GDM1 (cell line): ENCODE measurements at places on chromosomes 2 and 18.

GRCh38 chr18:36593001-36593400, 235.8 kb downstream of the TPGS2 start:
- no peak for DNase-seq

- DNase-seq: no peak
Measured at GRCh38 chr2:54669677-54670484, 53.6 kb upstream of the EML6 start.

GRCh38 chr2:43131051-43131889, 95.1 kb downstream of the ZFP36L2 start:
- DNase-seq: peak; percentile 96

GRCh38 chr2:39800752-39801151, 21.7 kb upstream of the THUMPD2 start:
- no peak for DNase-seq

DNA sequence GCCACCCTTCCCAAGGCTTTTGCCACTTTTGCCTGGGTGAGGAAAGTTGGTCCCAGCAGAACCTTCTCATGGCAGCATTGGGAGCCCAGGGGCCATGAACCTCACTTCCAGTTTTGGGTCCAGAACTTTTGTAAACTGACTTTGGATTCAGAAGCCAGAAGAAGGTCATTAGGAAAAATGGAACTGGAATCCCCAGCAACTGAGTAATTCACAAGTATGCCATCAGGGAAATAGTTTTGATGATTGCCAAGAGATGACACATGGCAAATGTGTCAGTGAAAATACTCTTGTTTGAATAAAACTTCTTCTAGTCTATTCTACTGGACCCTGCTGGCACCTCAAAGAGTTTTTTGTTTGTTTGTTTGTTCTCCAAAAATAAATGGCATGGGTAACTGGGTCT, 203.7 kb downstream of the SETBP1 start:
- DNase-seq: no peak

DNA sequence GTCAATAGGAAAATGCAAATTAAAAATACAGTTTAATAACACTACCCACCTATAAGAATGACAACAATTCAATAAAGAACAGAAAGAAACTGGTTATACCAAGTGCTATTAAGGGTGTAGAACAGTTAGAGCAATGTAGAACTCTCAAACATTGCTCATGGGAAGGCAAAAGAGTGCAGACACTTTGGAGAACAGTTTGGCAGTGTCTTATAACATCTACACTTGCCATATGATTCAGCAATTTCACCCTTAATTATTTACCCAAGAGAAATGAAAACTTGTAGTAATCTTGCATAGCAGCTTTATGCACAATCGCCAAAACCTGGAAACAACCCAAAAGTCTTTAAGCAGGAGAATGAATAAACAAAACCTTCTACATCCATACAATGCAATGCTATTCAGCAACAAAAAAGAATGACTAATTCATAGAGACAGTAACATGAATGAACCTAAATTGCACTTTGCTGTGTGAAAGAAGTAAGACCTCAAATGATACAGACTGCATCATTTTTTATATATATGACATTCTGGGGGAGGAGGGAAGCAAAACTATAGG, 455.2 kb downstream of the THSD7B start:
- DNase-seq: no peak

- no peak for DNase-seq
Measured at GRCh38 chr2:134823431-134823830, 15.0 kb upstream of the ACMSD start.

- no peak for DNase-seq
Measured at GRCh38 chr18:22363867-22364463, 53.8 kb downstream of the CTAGE1 start.

DNA sequence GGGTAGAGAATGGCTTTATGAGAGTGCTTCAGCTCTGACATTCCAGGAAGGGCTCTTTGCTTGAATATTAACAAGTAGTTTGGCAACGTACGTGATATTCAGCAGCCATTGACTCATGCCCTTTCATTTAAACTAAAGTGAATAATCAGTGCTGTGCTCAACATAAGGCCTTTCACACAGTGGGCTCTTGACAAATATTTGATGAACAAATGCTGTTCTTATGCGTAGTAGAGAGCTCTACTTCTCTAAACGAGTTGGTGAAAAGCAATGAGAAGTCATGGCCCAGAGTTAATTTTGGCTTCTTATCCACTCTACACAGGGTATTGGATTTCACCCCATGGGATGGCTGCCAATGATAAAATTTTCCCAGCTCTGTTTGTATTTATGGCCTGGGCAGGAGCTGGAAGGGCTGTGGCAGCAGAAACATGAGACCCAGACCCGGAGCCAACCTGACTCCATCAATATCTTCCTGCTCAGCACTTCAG, 338.9 kb downstream of the CCDC85A start:
- no peak for DNase-seq

- DNase-seq: no peak
Measured at GRCh38 chr2:197799068-197799467, 5.3 kb upstream of the PLCL1 start.

GRCh38 chr2:235889302-235889630, 278.9 kb downstream of the GBX2 start:
- no peak for DNase-seq

GRCh38 chr2:38394041-38394440, 17.0 kb upstream of the ATL2 start:
- DNase-seq: no peak

- DNase-seq: no peak
Measured at GRCh38 chr2:143807192-143807591, 678.0 kb downstream of the ARHGAP15 start.

DNA sequence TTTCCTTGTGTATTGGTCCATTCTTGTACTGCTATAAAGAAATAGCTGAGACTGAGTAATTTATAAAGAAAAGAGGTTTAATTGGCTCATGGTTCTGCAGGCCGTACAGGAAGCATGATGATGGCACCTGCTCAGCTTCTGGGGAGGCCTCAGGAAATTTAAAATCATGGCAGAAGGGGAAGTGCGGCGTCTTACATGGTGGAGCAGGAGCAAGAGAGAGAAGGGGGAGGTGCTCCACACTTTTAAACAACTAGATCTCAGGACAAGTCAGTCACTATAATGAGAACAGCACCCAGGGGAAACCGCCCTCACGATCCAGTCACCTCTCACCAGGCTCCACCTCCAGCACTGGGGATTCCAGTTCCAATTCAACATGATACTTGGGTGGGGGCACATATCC, 54.3 kb downstream of the MSH2 start:
- peak; percentile 6 for DNase-seq

DNA sequence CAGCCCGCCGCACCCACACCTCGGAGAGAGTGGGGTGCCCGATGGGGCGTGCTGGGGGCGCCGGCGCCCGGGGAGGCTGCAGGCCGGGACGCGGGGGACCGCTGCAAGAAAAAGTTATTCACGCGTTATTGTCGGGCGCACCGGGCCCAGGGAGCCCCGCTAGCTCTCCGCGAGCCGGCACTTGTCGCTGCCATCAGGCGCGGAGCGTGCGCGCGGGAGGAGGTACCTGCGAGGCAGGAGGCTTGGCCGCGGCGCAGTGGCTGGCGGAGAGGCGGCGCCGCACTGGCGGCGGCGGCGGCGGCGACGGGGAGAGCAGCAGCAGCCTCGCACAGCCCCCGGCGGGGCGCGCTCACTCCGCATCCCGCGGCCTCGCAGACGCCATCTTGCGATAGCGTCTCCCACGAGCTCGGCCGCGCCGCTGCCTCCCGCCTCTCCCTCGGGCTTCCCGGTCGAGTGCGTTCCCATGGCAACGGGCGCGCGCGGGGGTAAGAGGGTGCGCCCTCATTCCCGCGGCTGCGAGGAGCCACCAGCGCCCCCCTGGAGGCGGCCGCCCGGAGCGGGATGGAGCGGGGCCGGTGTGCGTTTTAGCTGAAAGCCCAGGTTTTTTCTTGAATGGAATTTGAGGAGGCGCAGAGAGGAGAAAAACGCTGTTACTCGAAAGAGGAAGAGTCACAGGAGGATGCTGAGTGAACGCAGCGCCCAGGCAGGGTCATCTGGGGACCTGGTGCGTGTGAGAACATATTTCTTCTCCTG, at the start of gene CHN1:
TSS of gene CHN1 (minus strand) at position 402 of the 753 bp plus-strand sequence. CDS start 469 bp downstream, outside the sequence.
- DNase-seq: no peak

DNA sequence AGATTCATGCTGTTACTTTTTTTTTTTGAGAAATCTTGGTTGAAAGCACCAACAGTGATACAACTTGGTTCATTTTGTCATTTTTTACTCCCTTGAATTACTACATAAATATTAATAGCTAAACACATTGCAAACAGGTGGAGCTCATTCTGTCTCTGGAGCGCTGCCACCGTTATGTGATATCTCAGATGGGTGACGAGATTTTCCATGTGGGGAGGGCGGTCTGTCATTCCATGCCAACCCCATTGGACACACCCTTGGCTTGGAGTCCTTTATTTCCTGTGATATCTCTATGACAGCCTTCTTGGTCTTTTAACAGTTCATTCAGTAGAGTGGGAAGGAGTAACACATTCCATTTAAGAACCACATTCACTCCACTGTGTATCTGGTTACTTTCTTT, 794.8 kb downstream of the SATB2 start:
- no peak for DNase-seq

DNA sequence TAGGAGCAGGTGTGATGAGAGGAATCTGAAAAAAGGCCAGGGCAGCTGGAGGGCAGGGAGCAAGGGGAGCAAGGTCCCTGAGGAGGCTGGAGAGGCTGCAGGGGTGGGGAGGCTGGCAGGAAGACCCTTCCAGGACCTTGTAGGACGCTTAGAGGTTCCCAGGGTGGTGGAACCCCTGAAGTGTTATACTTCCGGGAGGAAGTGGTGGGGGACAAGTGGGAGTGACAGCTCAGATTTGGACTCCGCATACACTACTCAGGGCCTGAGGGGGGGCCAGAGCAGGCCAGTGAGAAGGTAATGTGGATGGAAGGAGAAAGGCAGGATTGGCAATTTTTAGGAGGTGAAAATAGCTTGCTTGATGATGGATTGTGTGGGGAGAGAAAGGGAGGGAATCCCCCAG, 1.9 kb upstream of the NCAPH start:
- DNase-seq: no peak

GRCh38 chr2:157321466-157321865, 4.2 kb downstream of the ERMN start:
- DNase-seq: no peak
